Stimulated activated CD4-positive, alpha-beta T cell treated with anti-CD3 and anti-CD28 coated beads, TNF-alpha, amount 100 ng/mL, for 1 hour (primary cell): ENCODE measurements at places on chromosomes 7 and 10.

DNA sequence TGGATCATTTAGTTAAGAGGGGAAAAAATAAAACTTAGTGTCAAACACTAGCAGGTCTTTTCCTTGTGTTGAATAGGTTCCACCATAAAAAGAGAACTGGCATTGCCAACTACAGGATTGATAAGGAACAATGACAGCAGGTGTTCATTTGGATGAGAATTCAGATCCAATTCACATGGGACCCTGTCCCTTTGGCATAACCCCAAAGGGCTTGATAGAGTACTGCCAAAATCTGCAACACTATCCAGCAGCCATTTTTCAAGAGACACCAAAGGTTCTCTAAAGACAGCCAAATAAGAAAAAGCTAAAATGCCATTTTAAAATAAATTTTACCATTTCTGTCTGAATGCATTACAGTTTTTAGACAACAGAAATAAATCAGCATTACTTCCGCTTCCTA lies 422.3 kb downstream of the DGKB start:
- no peak for DNase-seq

DNA sequence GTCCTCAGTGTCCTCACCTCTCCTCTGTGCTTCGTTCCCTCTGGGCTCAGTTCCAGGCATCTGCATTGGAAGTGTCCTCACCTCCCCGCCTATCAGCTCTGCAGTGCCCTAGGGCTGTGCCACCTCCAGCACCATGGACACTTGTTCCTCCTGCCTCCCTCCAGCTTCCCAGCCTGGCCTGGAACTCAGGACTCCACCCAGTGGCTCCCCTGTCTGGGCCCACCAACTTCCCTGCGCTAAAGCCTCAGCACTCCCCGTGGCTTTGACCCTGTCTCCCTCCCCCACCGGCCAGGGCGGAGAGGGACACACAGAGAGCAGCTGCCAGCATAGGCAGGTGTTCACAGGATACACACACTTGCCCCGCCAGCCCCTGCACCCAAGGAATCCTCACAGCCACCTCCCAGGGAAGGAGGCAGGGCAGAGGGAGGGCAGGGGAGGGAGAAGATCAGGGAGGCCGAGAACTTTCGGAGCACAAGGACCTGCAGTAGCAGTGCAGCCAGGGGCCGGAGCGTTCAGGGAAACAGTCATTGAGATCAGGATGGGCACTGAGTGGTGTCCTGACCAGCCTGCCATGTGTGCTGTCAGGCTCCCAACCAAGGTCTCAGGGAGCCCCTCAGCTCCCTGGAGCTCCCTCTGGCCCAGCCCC lies 31.3 kb downstream of the ANXA8 start:
- no peak for DNase-seq

- DNase-seq: no peak
Observed at GRCh38 chr7:69418869-69419670, 179.2 kb upstream of the AUTS2 start.

DNA sequence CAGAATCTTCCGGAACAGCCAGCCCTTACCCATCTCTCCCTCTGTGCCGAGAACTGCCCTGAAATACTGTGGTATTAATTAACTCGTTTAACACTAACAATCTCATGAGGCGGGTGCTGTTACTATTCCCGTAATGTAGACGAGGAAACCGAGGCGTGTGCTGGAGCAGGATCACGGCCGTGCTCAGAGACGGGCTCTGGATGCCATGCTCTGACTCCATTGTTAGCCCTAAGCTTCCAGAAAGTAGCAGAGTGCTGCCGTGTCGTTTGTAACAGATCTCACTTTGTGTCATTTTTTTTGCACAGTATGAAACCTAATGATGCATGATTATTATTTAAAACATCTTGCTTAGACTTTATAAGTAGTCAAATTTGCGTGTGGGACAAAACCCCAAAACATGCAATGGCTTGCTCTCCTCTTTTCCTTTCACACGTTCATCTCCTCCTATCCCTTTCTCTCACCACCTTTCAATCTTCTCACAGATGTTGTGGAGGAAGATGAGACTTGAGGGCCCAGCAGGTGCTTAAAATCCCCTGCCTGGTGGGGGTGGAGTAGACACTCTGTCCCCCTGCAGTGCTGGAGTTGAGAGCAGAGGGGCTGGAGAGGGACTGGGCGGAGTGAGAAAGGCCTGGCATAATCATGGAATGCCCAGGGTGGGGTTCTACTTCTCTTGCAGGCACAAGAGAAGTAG lies 482 bp upstream of the ACTR3C start:
- no peak for DNase-seq

DNA sequence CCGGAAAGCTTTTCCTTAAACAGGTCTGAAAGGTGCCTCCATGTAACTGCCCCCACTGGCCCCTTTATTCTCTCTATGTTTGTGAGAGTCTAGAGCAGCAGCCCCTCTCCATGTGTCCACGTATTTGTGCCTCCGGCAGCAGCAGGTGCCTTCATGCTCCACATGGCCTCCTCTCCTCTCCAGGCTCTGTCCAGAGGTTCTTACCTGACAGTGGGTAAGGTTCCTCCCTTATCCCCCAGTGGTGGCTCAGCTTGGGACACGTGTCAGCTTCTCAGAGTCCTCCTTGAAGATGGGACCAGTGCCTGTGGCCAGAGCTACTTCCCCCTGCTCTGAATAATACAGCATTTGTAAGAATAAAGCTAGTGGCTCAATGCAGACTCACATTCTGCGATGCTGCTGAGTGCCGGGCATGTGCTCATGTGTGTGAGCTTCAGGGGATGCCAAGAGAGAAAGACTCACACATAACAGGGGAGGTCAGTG lies 7.9 kb downstream of the CALML3 start:
- no peak for DNase-seq

DNA sequence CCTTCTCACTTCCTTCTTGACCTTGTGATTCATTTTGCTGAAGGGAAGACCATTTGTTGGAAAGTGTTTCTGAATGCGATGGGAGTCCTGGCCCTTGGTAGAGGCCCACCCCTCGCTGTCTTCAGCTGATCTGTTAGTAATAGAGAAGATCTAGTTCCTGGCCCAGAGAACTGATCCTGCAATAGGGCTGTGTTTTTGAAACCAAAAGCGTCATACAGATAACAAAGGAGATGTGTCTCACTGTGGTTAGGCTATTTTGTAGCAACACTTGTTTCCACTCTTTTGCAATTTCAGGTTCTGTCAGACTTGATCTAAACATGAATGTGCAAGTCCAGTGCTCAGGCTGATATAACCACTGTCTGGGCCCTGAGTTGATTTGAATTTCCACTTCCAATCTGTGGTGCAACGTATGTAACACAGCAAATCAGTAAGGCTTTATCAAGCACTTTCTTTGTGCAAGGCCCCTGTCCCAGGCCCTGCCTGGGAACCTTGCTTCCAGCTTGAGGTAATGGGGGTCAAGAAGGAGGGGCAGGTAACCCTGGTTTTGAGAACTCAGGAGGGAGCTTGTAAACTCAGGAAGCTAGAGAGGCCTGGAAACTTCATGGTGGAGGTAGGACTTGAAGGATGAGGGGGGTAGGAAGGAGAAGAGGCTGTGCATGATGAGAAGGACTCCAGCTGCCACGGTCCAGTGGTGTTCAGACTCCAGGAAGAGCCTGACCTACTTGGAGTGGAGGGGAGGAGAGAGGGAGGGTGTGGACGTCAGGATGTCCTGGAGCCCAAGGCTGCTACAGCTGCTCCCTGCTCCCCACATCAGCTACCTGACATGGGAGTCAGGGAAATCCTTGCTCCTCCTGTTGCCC lies 42.2 kb upstream of the SRGN start:
- no peak for DNase-seq

- no peak for DNase-seq
Observed at GRCh38 chr10:82318534-82318933, 443.5 kb downstream of the NRG3 start.

DNA sequence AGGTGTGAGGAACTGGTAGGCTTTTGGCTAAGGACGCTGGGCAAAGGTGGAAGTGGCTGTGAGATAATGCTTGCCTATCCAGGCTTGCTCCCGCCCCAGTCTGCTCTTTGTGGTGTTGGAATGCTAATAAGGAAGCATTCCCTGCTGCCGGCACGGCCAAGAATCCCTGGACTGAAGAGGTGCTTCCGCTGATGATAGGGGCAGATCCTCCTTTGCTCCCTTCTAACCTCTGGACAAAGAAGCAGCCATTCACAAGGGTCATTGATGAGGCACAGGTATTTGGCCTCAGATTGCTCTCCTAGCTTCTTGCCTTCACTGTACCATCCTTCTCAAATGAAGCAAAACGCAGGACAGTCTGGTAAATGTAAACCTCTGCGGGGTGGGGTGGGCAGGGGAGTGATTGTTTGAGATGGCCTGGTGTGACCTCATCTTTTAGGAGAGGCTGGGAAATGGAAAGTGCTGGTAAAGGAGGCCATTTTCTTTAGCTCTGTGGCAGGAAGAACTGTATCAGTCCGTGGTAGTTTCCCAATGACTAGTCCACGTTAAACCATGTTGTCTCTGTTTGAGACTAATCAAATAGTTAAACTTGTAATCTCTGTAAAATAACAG lies 1.7 kb downstream of the PGAM1 start:
- no peak for DNase-seq

DNA sequence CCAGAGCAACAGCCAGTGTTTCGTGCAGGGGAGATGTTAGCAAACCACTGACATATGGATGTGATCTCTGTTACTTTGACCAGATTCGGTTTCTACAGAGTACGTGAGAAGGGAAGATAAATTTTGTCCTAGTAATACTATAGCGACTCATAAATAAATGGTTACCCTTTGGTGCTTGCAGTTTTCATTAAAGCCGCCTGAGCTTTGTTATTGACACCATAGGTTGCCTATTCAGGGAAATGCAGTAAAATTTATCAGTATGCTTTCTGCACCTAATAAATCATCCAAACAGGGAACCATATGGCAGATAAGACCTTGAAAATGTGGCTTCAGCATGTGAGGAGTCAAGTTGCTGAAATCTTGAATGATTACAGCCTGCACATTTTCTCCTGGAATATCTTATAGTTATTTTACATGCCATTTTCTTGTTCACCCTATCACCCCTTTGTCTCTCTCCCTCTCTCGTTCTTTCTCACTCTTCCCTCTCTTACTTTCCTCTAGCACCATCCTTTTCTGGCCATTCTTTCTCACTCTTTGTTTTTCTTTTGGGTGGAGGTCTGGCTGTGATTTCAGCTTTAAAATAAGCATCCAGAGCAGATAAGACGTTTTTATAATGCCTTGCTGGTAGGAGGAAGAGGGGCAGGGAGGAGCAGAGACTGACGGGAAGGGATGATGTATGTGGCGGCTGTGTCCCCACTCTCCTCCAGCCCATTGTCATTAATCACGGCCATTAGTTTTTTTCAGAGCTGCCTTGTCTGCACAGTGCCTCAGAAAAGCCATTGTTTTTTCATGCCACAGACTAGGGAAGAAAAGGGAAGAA lies 182.5 kb downstream of the LRMDA start:
- no peak for DNase-seq
